Effector memory CD8-positive, alpha-beta T cell (primary cell): ENCODE measurements at places on chromosomes 3 and 15.

- no peak for DNase-seq
Observed at GRCh38 chr3:12996181-12996506, 77.1 kb downstream of the IQSEC1 start.

GRCh38 chr15:65917407-65917756 lies 48.1 kb downstream of the RAB11A start:
- DNase-seq = no peak

DNA sequence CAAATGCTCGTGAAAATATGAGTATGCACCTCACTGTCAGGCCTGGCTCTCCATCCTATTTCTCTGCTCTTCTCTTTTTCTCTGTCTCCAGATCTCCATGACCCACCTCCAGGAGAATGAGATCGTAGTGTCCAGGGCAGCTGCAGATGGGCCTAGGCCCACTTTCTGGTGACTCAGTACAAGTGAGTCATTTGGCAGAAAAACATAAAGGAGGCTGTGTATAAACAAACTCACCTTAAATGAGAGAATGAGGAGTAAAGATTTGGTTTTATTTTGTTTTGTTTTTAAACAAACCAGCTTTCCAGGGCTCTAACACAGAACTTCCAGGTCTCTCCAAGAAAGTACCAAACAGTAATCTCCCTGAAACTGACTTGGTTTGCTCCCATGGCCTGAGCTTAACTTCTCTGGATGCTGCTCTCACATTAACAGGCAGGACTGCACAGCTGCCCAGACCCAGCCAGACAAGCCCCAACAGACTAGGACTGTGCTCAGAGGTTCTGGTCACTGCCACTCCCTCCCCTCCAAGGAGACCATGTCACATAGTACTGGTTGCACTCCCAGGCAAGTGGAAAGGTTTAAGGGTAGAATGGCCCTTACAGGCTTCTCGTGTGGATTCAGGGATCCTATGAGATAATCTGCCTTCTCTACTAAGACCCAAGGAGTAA lies 1.5 kb upstream of the HEG1 start:
- DNase-seq = no peak

- DNase-seq = no peak
Observed at GRCh38 chr3:66754613-66755012, 243.5 kb upstream of the KBTBD8 start.

- no peak for DNase-seq
Observed at GRCh38 chr3:65587650-65588439, 450.9 kb downstream of the MAGI1 start.

DNA sequence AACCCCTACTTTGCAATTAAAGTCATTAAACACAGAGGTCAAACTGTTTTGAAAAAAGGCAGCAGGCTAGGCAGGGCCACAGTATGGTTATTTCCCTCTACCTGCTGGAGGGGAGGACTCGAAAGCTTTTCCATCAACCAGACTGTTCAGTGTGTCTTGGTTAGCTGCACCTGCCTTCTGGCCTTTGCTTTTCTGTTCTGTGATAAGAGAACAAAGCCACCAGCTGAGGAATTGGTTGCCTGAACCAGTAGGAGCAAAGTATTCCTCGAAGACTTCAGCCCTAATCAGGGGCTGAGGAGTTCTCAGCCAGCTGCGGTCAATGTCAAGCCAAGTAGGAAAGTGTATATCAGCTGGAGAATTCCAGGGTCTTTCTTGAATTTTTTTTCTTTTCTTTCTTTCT lies 132.5 kb downstream of the SOX2 start:
- DNase-seq = no peak

DNA sequence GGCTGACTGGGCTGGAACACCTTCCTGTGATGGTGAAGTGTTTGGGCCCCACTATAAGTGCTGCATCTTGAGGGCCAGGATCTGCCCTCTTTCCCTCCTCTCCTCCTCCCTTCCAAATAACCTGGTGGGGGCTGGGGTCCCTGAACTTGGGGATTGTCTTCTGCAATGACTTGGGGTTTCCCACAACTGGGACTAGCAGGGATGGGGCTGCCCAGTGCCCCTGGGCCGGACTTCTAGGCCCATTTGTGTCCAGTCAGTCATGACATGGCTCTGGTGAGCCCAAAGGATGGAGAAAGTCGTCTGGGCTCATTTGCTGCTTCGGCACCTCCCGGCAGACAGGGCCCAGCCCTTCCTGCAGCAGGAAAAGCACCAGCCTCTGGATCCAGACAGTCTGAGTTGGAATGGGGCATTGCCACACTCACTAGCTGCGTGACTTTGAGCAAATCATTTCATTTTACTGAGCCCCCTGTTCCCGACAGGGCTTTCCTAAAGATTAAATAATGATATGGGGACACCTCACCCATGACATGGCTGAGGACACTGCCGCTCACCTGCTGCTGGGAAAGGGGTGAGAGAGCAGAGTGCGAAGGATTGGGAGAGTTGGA lies 113.2 kb downstream of the DNAJB8 start:
- DNase-seq = no peak

- DNase-seq = no peak
Observed at GRCh38 chr3:14452740-14453710, 50.6 kb downstream of the SLC6A6 start.

- no peak for DNase-seq
Observed at GRCh38 chr3:187996609-187997008, 157.3 kb upstream of the LPP start.

- DNase-seq = no peak
Observed at GRCh38 chr15:87871731-87872320, 384.7 kb downstream of the NTRK3 start.

- no peak for DNase-seq
Observed at GRCh38 chr3:170572665-170573253, 13.1 kb downstream of the SLC7A14 start.

DNA sequence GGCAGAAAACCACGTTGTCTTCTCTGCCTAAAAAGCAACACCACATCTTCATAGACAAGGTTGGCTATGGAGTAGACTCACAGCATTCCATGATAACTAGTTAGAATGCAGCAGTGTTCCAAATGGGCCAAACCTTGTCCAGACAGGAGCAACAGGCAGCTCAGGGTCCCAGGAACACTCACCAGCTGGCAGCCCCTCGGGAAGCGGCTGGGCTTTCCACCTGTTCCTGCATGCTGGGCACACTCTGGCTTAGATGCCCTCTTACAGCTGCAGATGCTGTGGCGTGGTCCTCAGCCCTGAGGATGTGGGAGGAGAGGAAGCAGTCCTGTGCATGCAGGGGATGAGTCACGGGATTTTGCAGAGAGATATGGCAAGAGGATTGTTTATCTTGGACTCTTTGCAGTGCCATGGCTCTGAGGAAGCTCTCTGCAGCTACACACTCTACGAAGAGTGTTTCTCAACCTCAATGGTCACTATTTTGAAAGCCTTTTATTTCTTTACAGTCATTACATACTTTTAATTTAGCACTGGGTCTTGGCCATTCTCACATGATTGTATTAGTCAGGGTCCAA lies 11.3 kb downstream of the NRROS start:
- no peak for DNase-seq

- no peak for DNase-seq
Observed at GRCh38 chr3:106458952-106459351, 590.1 kb upstream of the CBLB start.

- DNase-seq = no peak
Observed at GRCh38 chr15:42215913-42216829, 8.1 kb upstream of the VPS39 start.

DNA sequence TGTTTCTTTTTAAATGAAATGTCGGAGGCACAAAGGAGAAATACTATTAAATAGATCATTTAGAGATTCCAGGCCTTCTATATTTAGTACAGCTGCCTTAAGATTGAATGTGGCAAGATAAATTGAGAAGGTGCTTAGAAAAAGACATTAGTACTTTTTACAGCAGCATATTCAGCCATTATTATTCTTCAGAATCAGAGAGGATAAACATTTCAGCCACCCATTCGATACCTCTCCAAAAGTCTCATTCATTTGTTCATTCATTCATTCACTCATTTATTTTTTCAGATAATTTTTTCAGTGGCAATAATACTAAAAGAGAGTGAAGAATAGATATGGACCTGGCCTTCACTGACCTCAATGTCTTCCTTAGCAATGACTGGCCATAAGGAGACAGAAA lies 347.0 kb downstream of the GRM7 start:
- DNase-seq = no peak

DNA sequence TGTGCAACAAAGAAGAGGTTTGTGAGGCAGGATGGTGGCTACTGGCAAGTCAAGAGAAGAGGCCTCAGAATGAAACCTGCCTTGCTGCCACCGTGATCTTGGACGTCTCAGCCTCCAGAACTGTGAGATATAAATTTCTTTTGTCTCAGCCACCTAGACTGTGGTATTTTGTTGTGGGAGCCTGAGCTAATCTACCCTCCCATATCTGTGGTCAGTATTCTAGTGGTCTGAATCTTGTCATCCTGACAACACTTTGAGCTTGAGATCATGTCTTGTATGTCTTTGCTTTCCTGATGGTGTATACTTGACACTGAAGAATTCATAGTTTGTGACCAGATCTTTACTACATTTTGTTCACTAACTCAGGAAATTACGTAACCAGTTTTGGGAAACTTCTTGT lies 240.6 kb upstream of the GOLIM4 start:
- DNase-seq = no peak

DNA sequence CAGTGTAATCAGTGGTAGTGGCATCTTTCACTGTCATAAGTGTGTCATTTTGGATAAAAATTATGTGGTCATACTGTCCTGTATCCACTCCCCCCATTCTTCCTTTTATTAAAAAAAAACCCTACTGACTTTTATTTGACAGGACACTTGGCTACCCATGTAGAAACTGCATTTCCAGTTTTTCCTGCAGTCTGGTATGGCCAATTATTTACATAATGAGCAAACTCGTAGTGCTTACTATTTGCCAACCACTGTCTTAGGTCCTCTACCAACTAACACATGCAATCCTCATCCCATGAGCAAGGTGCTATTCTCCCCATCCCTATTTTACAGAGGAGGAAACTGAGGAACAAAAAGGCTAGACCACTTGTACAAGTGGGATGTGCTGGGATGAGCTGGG lies 129.1 kb downstream of the MECOM start:
- no peak for DNase-seq

GRCh38 chr3:48399387-48400172 lies 27.6 kb downstream of the FBXW12 start:
- no peak for DNase-seq

GRCh38 chr3:78728406-78729145 lies 1039.2 kb downstream of the ROBO1 start:
- DNase-seq = no peak

DNA sequence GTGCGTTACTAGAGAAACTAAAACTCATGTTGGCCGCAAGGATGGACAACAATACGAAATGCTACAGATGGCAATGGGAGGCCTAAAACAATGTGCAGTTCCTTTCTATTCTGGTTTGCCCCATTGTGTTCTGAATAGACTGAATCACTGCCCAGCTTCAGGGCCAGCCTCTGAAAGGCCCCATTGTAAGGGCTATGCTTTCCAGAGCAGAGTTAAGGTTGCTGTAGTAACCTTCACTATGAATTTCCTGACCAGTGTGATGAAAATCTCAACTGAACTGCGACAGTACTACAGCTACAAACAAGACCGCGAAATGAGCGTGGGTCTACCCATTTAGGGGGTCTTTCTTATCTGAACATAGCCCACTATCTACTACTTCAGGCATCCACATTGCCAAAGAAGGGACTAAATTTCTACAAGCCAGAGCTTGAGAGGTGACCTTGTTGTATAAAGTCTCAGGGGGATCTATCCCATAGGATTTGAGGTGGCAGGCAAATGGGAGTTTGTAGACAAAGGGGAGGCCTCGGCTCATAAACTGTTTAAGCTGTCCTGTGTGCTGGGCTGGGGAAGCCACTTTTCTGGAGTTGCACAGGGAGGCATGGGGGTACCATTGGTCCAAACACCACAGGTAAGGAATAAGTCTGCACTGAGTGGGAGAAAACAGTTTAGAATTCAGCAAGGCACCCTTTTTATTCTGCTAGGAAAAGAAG lies 80.1 kb downstream of the MYO1E start:
- DNase-seq = no peak

DNA sequence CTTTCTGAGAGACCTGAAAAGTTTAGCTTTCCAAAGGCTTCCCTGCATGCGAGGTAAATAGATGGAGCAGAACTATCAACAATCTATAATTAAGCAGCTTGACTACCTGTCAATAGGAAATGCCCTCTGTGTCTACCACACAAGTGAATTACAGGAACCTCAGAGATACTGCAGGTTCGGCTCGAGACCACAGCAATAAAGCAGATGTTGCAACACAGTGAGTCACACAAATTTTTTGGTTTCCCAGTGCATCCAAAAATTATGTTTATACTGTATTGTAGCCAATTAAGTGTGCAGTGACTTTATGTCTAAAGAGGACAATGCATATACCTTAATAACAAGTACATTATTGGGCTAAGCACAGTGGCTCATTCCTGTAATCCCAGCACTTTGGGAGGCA lies 252.0 kb downstream of the UBE2E2 start:
- no peak for DNase-seq

DNA sequence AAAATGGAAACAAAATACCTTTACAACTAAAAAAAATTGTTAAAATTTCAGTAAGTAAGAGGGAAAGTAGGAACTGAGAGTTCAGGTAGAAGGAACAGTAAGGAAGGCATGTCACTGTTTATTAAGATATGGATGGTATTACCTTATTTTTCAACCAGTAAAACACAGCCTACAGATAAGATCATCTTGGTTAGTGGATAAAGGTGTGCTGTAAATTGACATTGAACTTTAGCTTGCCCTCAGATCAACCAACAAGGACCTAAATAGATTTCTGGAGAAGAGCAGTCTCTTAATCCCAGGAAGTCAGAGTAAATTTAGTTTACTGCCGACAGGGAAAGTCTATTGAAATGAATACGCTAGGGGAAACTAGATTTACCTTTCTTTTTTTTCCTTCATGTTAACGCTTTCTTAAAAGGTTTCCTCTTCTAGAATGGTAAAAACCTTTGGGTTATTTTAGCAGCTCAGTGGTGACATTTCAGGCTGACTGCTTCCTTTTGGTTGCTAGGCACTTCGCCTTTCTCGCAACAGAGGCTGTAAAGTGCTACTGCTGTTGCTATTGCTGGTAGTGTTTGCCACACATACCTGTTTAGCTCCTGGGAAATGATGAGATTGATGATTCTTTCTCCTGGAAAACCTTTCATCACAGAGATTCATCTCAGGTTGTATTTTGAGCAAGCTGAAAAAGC lies 12.9 kb downstream of the DZIP3 start:
- peak; percentile 34 for DNase-seq

DNA sequence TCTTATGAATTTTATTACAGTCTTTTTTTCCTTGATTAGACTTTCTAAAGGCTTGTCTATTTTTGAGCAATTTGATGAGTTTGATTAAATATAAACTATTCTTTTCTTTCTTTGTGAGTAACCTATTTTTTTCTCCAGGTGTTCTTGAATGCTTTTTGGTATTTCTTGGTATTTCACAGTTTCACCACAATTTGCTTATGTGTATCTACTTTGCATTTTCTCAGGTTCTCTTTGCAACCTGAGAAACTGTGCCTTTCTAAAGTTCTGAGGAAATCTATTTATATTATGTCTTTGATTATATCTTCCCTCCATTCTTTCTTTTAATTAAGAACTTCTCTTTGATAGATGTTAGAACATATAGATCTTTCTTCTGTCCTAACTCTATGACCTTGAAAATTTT lies 117.1 kb upstream of the MLF1 start:
- no peak for DNase-seq
